Trophoblast cell (in vitro differentiated cells and primary cell): ENCODE measurements at places on chromosomes 5 and 9.
A peak's percentile ranks its signal among the peaks of the same experiment; 100 is the strongest.

DNA sequence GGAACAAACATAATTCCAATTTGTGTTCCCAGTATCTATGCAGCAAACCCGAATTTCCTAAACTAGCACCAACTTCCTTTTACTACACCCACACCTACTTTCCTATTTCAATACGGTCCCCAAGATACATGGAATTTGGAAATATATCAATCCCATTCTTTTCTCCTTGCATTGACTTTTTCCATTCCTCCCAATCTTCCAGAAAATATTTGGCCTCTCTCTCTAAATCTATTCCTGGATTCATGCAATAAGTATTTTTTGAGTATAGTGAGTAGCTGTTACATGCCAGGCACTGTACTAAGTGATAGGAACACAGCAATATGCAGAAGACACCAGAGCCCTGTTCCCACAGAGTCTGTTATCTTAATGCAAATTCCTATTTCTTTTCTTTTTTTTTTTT lies 216.2 kb upstream of the PIK3R1 start:
- no peaks in the 10 kb centered on the region for H3K36me3 ChIP-seq
- no peaks in the 10 kb centered on the region for H3K27me3 ChIP-seq
- H3K4me1 ChIP-seq: peaks cover 10% of the 10 kb centered on the region
- H3K27ac ChIP-seq: no peak overlapping the region

GRCh38 chr5:113367586-113367985 lies 67.2 kb downstream of the TSSK1B start:
- peaks cover 3% of the 10 kb centered on the region for H3K4me1 ChIP-seq

DNA sequence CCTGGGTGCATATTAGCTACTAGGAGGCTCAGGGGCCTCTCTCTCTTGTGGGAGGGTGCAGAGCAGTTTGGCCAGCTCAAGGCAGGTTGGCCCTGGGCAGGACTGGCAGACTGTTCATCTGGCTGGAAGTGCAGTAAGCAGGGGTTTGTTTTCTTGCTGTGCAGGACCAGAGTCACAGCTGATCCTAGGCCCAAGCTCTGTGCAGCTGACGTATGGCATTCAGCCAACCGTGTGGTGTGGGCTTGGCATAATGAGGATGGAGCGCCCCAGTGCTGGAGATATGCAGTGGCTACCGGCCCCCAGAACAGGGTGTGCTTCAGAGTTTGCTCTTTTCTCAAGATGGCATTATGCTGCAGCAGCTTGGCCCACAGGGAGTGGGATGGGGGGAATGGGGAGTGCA lies 31.0 kb upstream of the PHF24 start:
- H3K4me3 ChIP-seq: no peak overlapping the region
- no peak overlapping the region for H3K27ac ChIP-seq
- H3K27me3 ChIP-seq: no peaks in the 10 kb centered on the region
- H3K4me1 ChIP-seq: no peaks in the 10 kb centered on the region
- no peaks in the 10 kb centered on the region for H3K36me3 ChIP-seq

DNA sequence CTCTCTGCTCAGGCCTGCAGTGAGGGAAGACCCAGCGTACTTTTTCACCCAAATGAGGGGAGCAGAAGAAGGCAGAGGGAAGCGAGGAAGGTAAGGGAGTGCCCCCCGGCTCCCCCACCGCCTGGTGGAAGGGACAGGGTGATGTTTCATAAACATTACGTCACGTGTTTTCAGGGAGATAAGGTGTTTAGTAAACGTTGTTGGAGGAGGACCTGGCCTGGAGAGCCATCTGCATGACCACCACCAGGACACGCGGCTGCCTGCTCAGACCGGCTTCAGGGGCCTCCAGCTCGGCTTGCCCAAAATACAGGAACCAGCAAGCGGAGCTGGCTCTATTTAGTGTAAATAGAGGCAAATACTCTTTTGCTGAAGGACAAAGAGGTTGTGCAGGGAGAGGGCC lies 40.0 kb upstream of the C5orf58 start:
- no peak for DNase-seq
- H3K27me3 ChIP-seq: no peaks in the 10 kb centered on the region
- no peaks in the 10 kb centered on the region for H3K4me1 ChIP-seq
- H3K4me3 ChIP-seq: no peak overlapping the region

GRCh38 chr9:14106699-14107098 lies 207.2 kb downstream of the NFIB start:
- H3K27me3 ChIP-seq: no peaks in the 10 kb centered on the region
- H3K36me3 ChIP-seq: no peaks in the 10 kb centered on the region
- H3K4me1 ChIP-seq: no peaks in the 10 kb centered on the region
- H3K4me3 ChIP-seq: no peak overlapping the region

GRCh38 chr5:158174918-158175851 lies 316.2 kb upstream of the CLINT1 start:
- H3K27ac ChIP-seq: no peak overlapping the region
- peak; percentile 21 for DNase-seq
- H3K4me1 ChIP-seq: peaks cover 5% of the 10 kb centered on the region
- H3K36me3 ChIP-seq: no peaks in the 10 kb centered on the region
- no peak overlapping the region for H3K4me3 ChIP-seq
- H3K27me3 ChIP-seq: no peaks in the 10 kb centered on the region

DNA sequence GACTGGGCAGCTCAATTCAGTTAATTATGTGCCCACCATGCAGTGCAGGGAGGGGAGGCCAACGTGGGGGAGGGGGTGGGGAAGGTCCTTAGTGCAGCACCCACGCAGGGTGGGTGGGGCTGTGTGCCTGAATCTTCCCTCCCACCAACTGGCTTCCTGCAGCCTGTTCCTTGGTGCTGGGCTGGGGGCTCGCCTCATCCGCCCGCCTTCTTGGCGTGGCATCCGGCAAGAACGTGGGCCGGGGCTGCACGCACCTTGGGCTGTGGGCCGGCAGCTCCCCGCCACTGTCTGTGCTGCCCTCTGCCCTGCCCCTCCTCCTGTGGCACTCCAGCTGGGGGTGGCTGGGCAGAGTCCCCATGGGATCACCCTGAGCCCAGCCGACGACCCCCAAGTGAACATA lies 19.6 kb upstream of the RALGDS start:
- H3K27me3 ChIP-seq: no peaks in the 10 kb centered on the region
- DNase-seq: no peak
- no peak overlapping the region for H3K27ac ChIP-seq
- peaks cover 3% of the 10 kb centered on the region for H3K36me3 ChIP-seq
- no peak overlapping the region for H3K4me3 ChIP-seq

DNA sequence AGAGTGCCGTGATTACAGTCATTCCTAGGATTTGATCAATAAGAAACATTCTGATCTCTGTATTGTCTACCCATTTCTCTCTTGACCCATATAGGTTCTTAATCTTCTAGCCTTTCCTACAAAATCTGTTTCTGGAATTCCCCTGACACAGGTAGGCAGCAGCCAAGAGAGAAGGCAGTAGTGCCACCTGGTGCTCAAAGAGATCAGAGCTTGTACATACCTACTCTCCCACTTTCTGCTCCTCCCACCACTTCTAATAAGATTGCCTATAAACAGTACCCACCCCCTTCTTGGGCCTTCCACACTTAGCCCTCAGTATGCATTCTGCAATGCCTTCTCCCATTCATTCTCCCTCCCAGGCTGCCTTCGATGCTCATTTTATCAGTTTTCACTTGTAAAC lies 117.4 kb upstream of the RORB start:
- H3K36me3 ChIP-seq: no peaks in the 10 kb centered on the region
- no peak overlapping the region for H3K27ac ChIP-seq
- no peaks in the 10 kb centered on the region for H3K4me1 ChIP-seq
- H3K27me3 ChIP-seq: no peaks in the 10 kb centered on the region
- H3K4me3 ChIP-seq: no peak overlapping the region
- DNase-seq: peak; percentile 22

- H3K27me3 ChIP-seq: no peaks in the 10 kb centered on the region
- H3K36me3 ChIP-seq: no peaks in the 10 kb centered on the region
- no peak for DNase-seq
These were observed 23.4 kb upstream of the RFX3 start for GRCh38 chr9:3549225-3549624.

GRCh38 chr5:154406826-154407225 lies 39.0 kb upstream of the SAP30L start:
- no peak overlapping the region for H3K27ac ChIP-seq
- no peaks in the 10 kb centered on the region for H3K27me3 ChIP-seq
- peaks cover 8% of the 10 kb centered on the region for H3K4me1 ChIP-seq
- no peak overlapping the region for H3K4me3 ChIP-seq
- DNase-seq: no peak
- H3K36me3 ChIP-seq: peaks cover 30% of the 10 kb centered on the region

- no peaks in the 10 kb centered on the region for H3K4me1 ChIP-seq
- H3K4me3 ChIP-seq: no peak overlapping the region
- no peak for DNase-seq
- H3K27ac ChIP-seq: no peak overlapping the region
These were observed 172.3 kb downstream of the GNA14 start for GRCh38 chr9:77475641-77476473.
